ENCODE measurements at places on chromosomes 12 and 14. TPM values are rescaled to one million over a fixed set of nuclear protein-coding genes. Genes with fewer than 3 reads are reported as not detected.

DNA sequence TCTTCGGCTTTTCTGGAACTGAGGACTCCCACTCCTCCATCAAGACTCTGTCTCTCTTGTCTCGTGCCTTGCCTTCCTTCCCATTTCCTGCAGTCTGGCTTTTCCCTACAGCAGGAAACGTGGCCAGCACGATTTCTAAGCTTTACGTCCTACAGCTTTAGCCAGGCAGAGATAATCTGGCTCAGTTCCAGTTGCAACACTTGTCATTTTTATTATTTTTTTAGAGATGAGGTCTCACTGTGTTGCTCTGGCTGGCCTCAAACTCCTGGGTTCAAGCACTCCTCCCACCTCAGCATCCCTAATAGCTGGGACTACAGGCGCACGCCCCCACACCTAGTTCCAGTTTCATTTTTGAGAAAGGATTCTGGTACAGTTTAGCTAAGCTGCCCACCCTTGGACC is 19.9 kb downstream of the CALM1 start:
- DNase-seq: no peak

DNA sequence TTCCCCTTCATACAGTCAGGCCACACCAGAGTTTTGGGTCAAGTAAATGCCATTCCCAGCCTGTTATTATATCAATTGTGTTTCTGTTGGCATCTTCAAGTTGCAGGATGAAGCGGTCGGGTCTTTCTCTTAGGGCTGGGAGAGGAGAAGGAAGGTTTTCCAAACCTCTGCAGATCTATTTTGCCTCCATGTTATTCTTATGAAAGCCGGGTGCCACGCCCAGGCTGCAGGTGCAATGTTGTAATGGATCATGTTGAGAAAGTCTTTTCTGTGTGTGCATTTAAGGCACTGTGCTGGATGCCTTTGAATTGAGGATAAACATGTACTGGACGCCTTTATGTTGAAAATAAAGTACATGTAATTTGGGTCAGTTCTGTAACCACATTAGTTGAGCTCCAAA is 164.4 kb upstream of the HIF1A start:
- no peak for DNase-seq

- no peak for DNase-seq
Measured at GRCh38 chr14:103695296-103696069, 19.8 kb downstream of the XRCC3 start.

ZC2HC1C gene
- total RNA-seq: not detected

IFNG-AS1 gene
- 3.0 TPM for total RNA-seq

MAP3K9 gene
- 9.8 TPM for total RNA-seq
